ENCODE measurements at places on chromosomes 12 and 14.

DNA sequence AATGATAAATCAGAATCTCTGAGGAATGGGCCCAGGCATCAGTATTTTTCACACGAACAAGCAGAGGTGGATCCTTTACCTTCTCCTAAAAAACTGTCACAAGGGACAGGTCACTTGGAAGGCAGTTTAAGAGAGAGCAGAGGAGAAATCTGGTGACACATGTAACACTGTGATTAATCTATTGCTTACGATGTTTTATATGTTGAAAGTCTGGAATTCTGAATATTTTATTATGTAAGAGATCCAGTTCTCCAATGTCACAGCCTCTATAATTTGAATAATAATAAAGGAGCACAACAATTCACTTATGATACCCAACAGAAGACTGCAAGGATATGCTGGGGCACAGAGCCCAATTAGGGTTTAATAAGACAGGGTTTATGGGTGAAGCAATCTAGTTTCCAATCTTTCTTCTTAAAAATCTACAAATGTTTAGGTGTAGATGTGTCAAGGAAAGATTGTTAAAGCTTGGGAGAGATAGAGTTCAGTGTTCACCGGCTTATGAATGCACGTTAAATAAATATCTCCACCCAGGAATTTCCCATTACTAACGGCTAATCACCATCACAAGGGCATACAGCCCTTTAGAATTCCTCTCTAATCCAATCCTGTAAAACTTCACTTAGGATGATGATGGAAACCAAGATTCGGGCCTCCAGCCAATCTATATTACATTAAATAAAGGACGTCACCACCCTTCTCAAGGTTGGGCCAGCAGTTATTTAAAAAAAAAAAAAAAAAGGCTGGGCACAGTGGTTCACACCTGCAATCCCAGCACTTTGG is 23.4 kb downstream of the DUSP16 start:
- DNase-seq: no peak

DNA sequence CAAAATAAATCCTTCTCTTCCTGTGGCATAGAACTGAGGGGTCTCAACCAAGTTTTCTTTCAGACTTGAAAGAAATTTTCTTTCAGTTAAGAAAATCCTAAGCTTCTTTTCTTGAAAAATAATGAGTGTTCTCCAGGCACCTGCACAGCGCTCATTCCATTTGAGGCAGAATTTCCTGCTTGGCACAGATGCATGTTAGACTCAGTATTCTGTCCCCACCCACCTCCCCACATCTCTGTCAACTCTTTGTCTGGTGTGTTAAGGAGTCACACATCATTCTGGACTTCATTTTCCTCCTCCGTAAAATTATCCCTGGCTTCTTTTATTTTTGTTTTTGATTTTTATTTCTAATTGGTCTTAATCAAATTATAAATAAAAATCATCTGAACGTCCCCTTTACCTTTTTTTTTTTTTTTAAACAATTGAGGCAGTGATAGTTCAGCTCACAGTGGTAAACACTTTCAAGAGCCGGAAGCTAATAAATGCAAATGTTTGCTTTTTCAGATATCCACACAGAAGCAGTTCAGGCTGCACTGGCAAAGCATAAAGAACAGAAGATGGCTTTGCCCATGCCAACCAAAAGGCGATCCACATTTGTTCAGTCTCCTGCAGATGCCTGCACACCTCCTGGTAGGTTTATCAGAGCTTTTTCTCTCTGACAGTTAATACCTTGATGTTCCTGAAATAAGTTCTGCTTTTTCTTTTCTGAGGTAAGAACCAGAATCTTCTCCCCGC is 104.0 kb upstream of the ATF1 start:
- DNase-seq: no peak

DNA sequence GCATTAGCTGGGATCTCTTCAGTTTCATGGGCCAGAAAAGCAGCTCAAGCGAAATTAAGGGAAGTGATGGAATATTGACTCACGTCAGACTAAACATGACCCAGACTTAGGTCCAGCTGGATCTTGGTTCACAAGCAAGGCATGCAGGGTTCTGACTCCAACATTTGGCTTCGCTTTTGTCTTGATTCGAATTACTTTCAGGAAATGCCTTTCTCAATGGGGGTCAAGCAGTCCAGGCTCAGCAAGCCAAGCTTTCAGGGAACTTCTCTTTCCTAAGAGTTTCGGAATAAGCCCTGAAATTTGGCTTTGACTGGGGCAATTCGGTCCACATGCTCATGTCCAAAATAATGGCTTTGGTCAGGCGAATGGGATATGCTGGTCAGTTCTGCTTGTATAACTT is 678.7 kb upstream of the TMEM132C start:
- DNase-seq: no peak

DNA sequence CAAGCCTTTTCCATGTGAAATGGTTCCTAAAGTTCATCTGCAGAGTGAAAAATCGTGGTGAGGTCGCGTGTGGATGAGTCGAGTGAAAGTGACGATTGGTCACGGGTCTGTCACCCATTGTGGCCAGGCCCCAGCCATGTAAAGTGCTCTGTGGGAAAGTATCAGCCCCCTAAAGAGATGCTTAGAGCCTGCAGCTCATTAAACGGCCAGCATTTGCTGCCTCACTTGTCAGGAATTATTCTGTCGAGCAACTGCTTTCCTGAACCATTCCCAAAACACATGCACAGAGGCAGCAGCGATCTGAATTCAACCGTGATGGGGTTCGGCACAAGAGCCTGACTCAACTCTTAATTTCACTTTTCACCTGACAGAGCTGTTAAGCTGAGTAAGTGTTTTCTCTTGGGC is 16.0 kb downstream of the DBX2 start:
- no peak for DNase-seq

DNA sequence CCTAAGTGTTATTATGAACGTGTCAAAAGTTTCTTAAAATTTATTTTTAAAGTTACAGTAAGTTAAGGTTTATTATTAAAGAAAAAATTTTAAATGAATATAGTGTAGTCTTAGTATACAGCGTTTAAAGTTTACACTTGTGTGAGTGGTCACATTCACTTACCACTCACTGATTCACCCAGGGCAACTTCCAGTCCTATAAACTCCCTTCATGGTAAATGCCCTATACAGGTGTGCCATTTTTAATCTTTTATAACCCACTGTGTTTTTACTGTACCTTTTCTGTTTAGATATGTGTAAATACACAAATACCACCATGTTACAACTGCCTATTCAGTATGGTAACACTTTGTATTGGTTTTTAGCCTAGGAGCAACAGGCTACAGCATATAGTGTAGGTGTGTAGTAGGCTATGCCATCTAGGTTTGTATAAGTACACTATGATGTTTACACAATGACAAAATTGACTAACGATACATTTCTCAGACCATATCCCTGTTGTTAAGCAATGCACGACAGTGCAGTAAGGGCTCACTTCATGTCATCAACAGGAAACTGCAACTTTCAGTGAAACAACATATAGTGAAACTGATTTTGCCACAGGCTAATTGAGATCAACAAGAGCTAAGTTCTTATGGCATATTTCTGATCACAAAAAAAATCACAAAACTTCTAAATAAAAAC is 112.0 kb upstream of the TMCC3 start:
- DNase-seq: no peak

DNA sequence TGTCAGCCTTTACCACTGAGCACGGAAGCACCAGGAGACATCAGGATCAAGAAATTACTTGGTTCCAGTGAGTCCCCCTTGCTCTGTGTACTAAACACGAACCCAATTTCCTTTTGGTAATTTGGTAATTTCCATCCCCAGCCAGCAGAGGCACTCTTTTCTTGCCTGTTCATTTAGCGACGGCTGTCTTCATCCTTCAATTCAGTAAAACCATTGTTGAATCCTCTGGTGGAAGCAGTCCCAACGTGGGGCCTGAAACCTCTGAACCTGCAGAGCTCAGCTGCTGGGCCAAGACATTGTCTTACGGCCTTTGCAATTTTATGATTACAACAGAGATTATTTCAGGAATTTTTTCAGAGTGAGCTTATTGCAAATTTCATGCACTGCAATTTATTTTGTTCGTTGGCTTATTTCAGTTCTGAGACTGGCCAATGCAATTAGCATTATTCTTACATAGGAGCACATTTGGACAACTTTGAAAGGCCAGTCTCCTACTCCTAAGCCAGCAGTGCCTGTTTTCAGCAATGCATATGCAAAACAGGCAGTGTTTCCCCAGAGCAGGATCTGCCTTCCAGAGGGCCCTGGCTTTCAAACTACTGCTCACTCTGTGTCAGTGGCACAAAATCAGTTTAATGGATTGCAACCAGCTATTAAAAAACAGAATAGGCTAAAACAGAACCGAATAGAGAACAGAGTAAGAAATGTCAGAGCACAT is 372.9 kb upstream of the TMEM132C start:
- no peak for DNase-seq

- DNase-seq: no peak
Observed at GRCh38 chr14:104974665-104975390, 3.3 kb downstream of the AHNAK2 start.
